Ovary (tissue), 10 donors: ENCODE measurements at places on chromosomes 7 and 10. TPM values are rescaled to one million over a fixed set of nuclear protein-coding genes. Genes with fewer than 3 reads are reported as not detected.

The SMKR1 gene
- 0.54 TPM for total RNA-seq

- H3K36me3 ChIP-seq = no peaks in the 10 kb centered on the region
- peaks cover 9% of the 10 kb centered on the region for H3K4me1 ChIP-seq
- no peaks in the 10 kb centered on the region for H3K27me3 ChIP-seq
- DNase-seq = no peak
- H3K4me3 ChIP-seq = no peak overlapping the region
Measured at GRCh38 chr10:12704488-12704887, 297.0 kb downstream of the CCDC3 start.

DNA sequence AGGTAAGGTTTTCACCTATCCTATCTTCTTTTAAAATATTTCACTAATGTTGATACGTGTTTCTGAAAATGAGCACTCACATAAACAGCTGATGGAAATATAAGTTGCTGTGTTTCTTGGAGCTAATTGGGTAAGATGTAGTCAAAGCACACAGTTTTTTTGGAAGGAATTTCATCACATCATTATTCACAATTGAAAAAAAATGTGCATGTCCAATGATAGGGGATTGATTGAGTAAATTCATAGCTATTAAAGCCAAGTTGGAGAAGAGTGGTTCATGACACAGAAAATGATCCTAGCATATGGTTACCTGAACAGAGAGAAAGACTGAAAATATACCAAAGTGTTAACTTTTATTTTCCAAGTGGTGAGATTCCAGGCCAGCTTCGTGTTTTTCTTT, 29.6 kb downstream of the GLI3 start:
- no peak overlapping the region for H3K27ac ChIP-seq
- no peak overlapping the region for H3K4me3 ChIP-seq
- H3K36me3 ChIP-seq = no peaks in the 10 kb centered on the region
- DNase-seq = no peak
- H3K4me1 ChIP-seq = no peaks in the 10 kb centered on the region
- no peaks in the 10 kb centered on the region for H3K27me3 ChIP-seq

GRCh38 chr7:30813466-30813865, 42.2 kb downstream of the MINDY4 start:
- H3K4me3 ChIP-seq = no peak overlapping the region
- H3K27ac ChIP-seq = no peak overlapping the region
- H3K36me3 ChIP-seq = no peaks in the 10 kb centered on the region
- no peaks in the 10 kb centered on the region for H3K27me3 ChIP-seq
- peaks cover 11% of the 10 kb centered on the region for H3K4me1 ChIP-seq

The CPXM2 gene
- 5.5 TPM for total RNA-seq
